Upper lobe of right lung (tissue), 1 donor: ENCODE measurements at places on chromosomes 7 and 10. TPM values are rescaled to one million over a fixed set of nuclear protein-coding genes. Genes with fewer than 3 reads are reported as not detected.
A peak's percentile ranks its signal among the peaks of the same experiment; 100 is the strongest.

The GALNT11 gene
- total RNA-seq, result 40.5 TPM

The PCLO gene
- total RNA-seq, result 5.3 TPM

The HMX2 gene
- total RNA-seq, result not detected

The ZCCHC24 gene
- total RNA-seq, result 32.4 TPM

DNA sequence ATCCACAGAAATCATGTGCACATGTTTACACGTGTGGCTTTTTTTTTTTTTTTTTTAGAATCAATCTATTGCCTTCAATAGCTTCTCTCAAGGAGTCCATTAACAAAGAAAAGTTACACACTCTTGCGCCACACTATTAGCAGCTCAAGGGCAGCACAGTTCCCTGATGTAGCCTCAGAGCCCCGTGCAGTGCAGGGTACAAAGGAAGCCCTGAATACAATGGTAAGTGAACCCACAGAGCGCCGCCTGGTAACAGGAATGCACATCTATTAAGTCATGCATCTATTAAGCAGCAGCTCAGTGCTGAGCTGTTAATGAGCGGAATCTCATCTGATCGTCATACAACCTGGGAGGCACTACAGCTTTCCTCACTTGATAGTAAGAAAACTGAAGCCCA lies 113.7 kb upstream of the PDLIM1 start:
- no peak overlapping the region for H3K27ac ChIP-seq
- H3K27me3 ChIP-seq, result no peaks in the 10 kb centered on the region
- no peak for DNase-seq
- no peak overlapping the region for H3K4me3 ChIP-seq
- H3K36me3 ChIP-seq, result no peaks in the 10 kb centered on the region

- no peak overlapping the region for H3K27ac ChIP-seq
- peaks cover 32% of the 10 kb centered on the region for H3K36me3 ChIP-seq
- H3K4me1 ChIP-seq, result no peaks in the 10 kb centered on the region
- DNase-seq, result no peak
- no peaks in the 10 kb centered on the region for H3K27me3 ChIP-seq
Observed at GRCh38 chr7:157412021-157412443, 75.2 kb downstream of the DNAJB6 start.

GRCh38 chr10:62048919-62049623 lies 147.6 kb downstream of the ARID5B start:
- H3K4me1 ChIP-seq, result peaks cover 60% of the 10 kb centered on the region
- DNase-seq, result peak; percentile 83
- H3K27ac ChIP-seq, result peak overlapping the region; percentile 93
- H3K36me3 ChIP-seq, result peaks cover 21% of the 10 kb centered on the region
- no peaks in the 10 kb centered on the region for H3K27me3 ChIP-seq
- H3K4me3 ChIP-seq, result peak overlapping the region; percentile 58

GRCh38 chr7:36781011-36781738 lies 56.9 kb upstream of the AOAH start:
- no peaks in the 10 kb centered on the region for H3K27me3 ChIP-seq
- DNase-seq, result no peak
- peaks cover 7% of the 10 kb centered on the region for H3K4me1 ChIP-seq
- no peak overlapping the region for H3K4me3 ChIP-seq

- H3K36me3 ChIP-seq, result no peaks in the 10 kb centered on the region
- no peaks in the 10 kb centered on the region for H3K27me3 ChIP-seq
Observed at GRCh38 chr7:157432957-157433576, 96.3 kb downstream of the DNAJB6 start.

DNA sequence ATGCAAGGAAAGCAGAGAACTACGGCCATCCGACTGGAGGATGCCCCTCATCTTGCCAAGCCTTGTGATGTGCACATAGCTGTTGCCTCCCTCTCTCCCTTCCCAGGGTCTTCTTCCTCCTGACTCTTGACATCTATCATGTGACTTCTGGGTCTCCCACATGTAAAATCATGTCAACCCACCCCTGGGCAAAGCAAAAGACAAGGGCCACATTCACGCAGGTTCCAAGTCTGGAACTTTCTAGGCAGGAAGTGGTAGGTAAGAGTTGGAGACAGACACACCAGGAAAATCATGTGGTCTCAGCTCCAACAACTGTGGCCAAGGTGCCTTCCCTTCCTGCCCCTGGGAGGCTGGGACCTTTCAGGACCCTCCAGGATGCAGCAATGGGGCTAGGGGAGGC lies 187.3 kb downstream of the CXCL12 start:
- H3K4me1 ChIP-seq, result no peaks in the 10 kb centered on the region
- H3K27ac ChIP-seq, result no peak overlapping the region
- H3K27me3 ChIP-seq, result no peaks in the 10 kb centered on the region
- H3K36me3 ChIP-seq, result no peaks in the 10 kb centered on the region
- H3K4me3 ChIP-seq, result no peak overlapping the region

DNA sequence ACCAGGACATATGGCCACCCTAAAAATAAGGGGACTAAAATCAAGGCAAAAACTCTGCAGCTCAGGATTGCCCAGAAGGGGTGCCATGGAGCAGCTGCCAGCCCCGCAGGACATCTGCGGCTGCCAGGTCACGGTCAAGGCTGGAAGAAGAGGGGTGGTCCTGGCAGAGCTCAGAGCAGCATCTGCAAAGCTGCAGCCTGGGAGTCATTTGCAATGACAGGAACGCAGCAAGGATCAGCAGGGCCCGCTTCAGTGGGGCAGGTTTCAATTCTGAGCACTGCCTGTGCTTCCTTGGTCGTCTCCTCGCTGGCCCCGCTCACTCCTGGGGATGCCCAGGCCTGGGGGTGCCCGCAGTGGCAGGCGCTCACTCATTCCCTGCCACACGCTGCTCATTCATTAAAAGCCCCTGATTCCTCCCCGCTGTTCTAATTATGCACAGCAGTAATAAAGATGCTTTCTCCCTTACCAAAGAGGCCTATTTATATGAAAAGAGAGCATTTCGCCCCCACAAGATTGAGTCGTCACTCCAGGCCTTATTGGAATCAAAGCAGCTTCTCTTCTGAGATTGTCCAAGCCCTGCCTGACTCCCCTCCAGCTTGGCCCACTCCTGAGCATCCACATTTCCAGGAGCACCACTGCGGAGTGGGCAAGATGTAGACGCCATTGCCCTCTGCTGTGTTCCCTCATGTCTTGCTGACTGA lies 4.6 kb downstream of the HSPA12A start:
- peaks cover 14% of the 10 kb centered on the region for H3K27me3 ChIP-seq
- no peaks in the 10 kb centered on the region for H3K36me3 ChIP-seq
- H3K4me3 ChIP-seq, result no peak overlapping the region

DNA sequence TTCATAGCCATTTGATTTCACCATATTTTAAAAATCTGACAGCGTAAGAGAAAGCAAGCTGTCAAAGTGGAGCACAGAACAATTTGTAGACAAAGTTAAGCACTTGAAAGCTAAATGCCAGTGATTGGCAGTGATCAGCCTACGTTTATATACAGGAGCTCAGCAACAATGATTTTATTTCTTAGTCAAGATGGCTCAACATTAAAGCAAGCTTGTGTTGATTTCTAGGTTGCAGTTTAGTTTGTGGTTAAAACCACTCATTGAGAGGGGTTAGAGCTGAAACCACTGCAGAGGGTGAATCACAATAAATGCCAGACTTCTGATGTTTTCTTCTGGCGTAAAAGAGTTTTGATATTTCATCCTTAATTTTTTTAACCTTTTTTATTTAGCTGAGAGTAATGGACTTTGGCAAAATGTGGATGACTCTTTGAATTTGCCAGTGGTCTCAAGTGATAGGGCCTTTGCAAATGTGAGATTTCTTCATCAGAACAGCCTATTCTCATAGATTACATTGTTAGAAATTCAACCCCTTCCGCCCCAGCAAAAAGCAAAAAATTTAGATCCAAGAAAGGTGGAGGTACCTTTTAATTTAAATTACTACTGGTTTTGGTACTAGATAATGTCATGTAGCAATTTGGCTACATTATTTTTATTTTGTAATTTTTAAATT lies 73.8 kb downstream of the SHOC2 start:
- H3K4me1 ChIP-seq, result no peaks in the 10 kb centered on the region
- H3K36me3 ChIP-seq, result no peaks in the 10 kb centered on the region
- no peaks in the 10 kb centered on the region for H3K27me3 ChIP-seq
- no peak overlapping the region for H3K4me3 ChIP-seq

DNA sequence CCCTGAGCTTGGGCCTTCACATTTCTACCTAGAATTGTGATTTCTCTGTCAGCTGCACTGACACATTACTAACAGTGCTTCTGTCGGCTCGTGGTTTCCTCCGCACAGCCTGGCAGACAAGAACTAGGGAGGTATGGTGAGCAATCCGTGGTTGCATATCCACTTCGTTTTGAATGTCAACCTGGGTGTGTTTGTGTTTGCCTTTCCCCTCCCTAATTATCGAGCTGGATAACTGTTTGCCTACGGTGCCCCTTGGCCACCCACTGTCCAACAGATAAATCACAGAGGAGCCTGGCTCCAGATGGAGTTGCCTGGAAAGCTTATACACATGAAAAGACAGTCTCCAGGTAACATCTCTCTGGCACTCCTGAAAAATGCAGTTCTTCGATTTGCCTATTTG lies 228.8 kb downstream of the TRIL start:
- DNase-seq, result no peak
- peaks cover under 1% of the 10 kb centered on the region for H3K36me3 ChIP-seq
- no peak overlapping the region for H3K27ac ChIP-seq

GRCh38 chr7:135757719-135758411 lies 9.3 kb upstream of the FAM180A start:
- H3K27ac ChIP-seq, result peak overlapping the region; percentile 86
- H3K4me3 ChIP-seq, result peak overlapping the region; percentile 38
- no peaks in the 10 kb centered on the region for H3K27me3 ChIP-seq
- DNase-seq, result no peak
